Inflammatory macrophage treated with lipopolysaccharide for 4 hours (primary cell): ENCODE measurements at places on chromosomes 6 and 20.

- no peak for DNase-seq
These were observed 19.6 kb downstream of the GPLD1 start for GRCh38 chr6:24469811-24470210.

DNA sequence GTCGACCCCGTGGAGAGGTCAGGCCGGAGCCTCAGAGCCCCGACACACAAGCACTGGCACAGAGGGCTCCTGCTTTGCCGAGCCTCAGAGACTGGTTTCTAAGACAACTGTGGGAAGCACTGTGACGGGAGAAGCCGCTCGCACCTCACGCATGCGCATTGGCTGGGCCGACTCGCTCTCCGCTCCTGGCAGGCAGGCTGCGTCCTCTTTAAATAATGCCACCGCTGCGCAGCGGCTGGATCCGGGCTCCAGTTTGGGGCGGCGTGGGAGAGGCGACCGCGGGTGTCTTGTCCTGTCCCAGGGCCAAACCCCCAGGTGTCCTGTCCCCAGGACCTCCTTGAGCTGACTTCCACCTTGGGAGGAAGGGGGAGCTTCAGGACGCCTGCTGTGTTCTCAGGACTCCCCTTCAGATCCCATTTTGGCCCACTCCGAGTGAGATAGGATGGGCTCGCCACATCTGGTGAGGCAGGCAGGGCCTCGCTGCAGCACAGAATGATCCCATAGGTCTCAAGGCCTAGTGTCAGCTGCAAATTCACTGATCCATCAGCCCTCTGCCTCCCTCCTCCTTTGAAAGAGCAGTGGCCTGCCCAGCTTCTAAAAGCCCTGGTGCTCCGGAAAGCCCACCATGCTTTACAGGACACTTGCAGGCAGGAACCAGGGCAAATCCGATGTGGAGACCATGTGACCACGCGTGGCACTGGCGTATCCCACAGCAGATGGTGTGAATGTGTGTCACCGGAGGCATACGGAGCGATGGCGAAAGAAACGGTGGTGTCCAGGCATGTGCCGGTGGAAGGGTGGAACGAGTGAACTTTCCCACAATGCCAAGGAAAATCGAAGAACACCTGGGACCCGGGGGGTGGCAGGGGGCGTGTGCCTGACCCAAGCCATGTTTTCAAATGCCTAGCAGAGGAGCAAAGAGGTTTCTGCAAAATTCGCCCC lies 169.3 kb upstream of the ZNF337 start:
- DNase-seq, result peak; percentile 56

- DNase-seq, result no peak
These were observed 2.1 kb downstream of the EGFL8 start for GRCh38 chr6:32166411-32167061.

DNA sequence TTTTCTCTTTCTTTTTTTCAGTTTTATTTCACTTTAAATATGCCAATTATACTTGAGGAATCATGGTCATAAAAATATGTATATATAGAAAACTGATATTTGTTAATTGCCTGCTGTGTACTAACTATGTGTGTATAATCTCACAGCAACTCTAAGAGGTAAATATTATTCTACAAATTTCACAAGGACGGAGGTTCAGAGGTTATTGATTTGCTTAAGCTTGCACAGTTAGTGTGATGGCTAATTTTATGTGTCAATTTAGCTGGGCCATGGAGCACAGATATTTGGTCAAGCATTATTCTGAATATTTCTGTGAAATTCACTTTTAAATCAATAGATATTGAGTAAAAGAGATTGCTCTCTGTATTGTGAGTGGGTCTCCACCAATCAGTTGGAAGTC lies 75.7 kb upstream of the CENPW start:
- DNase-seq, result no peak

- DNase-seq, result no peak
These were observed 799.5 kb downstream of the QKI start for GRCh38 chr6:164214066-164214465.

DNA sequence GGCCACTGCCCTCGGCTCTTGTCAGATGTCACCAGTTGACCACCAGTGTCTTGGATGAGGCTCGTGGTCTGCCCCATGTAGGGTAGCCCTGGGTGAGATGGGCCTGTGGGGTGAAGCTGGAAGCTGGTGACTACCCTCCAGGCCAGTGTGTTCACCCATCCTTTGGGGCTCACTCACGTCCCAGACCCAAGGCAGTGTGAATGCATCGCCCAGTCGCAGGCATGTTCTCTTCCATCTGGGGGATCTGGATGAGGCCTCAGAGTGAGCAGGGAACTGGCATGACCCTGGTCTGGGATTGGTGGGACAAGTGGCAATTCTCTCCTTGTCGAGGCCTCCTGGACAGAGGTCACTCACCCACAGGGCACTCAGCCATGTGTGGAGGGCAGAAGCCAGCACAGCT lies 120.1 kb upstream of the PHACTR3 start:
- DNase-seq, result no peak

GRCh38 chr20:48049641-48050040 lies 264.4 kb upstream of the SULF2 start:
- DNase-seq, result no peak

DNA sequence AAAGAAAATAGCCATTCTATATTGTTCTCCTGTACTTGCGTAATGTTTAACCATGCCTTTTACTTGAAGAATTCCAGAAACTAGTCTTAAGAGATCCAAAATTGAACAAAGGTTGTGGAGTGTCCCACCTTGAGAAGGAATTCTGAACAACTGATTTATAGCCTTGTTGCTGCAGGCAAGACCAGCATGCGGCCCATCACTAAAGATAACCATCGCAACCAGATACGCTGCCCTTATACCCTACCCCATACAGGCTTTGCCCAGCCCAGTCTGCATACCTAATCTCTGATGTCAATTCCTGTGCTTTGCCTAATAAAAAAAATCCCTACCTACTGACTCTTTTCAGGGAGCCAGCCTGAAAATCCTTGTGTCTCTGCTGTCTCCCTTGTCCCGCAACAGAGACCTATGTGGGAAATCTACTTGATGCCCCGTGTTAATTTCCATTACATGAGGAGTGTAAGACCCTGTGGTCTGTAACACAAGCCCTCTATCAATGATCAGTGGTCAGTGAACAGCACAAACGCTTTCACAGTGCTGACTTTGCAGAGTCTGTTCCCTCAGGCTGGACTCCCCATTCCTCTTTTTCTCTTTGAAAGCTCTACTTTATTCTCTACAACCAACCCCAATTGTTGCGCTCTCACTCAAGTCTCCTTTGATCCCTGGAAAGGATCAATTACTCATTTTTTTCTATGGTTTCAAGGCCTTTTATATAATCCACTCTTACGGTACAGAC lies 125.7 kb upstream of the BTBD3 start:
- DNase-seq, result no peak

- no peak for DNase-seq
These were observed 261.2 kb upstream of the MARCKS start for GRCh38 chr6:113595911-113596376.

- peak; percentile 66 for DNase-seq
These were observed 83.5 kb downstream of the ZMYND8 start for GRCh38 chr20:47272893-47273590.

DNA sequence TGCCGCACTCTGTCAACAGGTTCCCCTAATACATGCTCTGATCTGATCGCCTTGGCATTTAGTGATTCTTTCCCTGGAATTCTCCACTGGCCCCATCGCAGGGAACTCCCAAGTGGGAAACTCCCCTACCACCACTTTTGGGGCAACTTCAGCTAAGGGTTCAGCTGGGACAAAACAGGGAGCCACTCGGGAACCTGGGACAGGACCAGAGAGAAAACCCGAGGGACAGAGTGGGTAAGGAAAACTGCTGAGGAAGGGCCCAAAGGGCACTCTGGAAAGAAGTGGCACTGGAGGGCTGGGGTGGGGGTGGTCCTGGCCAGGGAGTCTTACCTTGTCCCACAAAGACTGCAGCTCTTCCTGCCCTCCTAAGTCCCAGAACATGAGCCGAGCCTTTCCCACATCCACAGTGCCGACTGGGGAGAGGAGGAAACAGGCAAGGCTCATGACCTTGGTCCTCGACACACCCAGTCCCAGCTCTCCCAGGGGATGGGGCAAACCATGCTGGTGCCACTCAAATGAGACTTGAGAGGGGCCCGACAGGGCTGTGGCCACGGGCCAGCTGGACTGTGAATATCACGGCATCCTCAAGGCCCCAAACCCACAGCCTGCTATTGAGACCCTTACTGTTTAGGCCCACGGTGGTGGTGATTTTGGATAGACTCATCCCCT lies 1.6 kb downstream of the ARFRP1 start:
- no peak for DNase-seq

GRCh38 chr6:147567141-147567805 lies 58.8 kb downstream of the SAMD5 start:
- DNase-seq, result peak; percentile 39

- no peak for DNase-seq
These were observed 219.1 kb downstream of the ZMYND8 start for GRCh38 chr20:47137231-47137870.

DNA sequence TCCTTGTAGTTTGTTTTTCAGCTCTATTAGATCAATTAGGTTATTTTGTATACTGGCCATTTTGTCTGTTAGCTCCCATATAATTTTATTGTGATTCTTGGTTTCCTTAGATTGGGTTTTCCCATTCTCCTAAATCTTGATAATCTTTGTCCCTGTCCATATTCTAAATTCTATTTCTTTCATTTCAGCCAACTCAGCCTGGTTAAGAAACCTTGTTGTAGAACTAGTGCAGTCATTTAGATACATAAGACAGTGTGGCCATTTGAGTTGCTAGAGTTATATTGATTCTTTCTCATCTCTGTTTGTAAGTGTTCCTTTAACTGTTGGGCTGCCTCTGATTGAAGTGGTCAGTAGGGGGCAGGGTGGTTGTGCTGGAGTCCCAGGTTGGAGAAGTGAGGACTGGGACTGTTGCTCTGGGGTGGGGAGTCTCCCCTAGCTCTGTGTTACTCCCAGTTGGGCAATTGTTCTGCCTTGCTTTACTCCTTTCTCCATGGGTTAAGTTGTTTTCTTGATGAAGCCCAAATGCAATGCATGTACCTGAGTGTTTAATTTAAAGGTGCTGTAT lies 98.8 kb upstream of the NRN1 start:
- DNase-seq, result peak; percentile 19

GRCh38 chr6:44228433-44228832 lies 5.0 kb downstream of the SLC29A1 start:
- no peak for DNase-seq

DNA sequence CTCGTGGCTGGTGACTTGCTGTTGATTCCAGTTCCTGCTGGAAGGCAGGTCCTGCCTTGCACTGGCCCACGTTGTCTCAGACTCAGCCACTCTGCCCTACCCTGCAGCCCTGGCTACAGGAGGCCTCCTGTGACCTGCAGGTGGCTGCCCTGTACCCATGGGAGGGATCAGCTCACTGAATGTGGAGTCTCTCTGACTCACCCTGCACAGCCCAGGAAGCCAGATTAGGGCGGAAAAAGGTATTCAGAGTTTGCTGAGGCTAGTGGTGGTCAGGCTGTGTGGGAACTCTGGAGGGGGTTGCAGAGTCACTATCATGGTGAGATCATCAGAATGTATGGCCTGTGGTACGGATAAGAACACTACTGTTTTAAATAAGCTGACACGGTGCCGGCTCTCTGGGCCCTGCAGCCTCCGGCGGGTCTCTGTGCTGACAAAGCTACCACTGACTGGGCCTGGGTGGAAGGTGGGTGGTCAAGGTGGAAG lies 24.7 kb upstream of the PYGB start:
- DNase-seq, result no peak

GRCh38 chr6:48135323-48136084 lies 24.5 kb upstream of the PTCHD4 start:
- DNase-seq, result no peak

- DNase-seq, result no peak
These were observed 36.2 kb upstream of the CCDC167 start for GRCh38 chr6:37535759-37536490.

- peak; percentile 89 for DNase-seq
These were observed 87.9 kb upstream of the CDYL start for GRCh38 chr6:4687989-4688947.

GRCh38 chr20:37711001-37711400 lies 17.2 kb downstream of the CTNNBL1 start:
- DNase-seq, result peak; percentile 14

- DNase-seq, result no peak
These were observed 30.0 kb downstream of the SLC22A16 start for GRCh38 chr6:110446405-110446804.

GRCh38 chr6:169326067-169326799 lies 72.6 kb upstream of the THBS2 start:
- DNase-seq, result peak; percentile 36

- DNase-seq, result no peak
These were observed 158.1 kb downstream of the DTNBP1 start for GRCh38 chr6:15504581-15505350.

DNA sequence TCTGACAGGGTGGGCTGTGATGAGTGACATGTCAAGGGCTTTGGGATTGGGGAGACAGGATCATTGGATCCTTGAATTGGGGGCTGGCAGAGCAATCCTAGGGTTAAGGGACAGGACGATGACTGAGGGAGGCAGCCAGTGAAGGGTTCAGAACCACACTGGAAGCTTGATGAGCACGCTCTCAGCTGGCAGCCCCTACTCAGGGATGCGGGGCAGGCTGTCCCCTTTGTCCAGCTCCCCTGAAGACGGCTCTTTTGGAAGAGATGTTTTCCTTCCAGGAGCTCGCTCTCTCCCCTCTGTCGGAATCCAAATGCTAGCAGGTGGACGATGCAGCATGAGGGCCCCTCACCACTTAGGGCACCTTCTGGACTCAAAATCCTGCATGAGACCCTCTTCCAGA lies 8.4 kb downstream of the TGM3 start:
- no peak for DNase-seq

DNA sequence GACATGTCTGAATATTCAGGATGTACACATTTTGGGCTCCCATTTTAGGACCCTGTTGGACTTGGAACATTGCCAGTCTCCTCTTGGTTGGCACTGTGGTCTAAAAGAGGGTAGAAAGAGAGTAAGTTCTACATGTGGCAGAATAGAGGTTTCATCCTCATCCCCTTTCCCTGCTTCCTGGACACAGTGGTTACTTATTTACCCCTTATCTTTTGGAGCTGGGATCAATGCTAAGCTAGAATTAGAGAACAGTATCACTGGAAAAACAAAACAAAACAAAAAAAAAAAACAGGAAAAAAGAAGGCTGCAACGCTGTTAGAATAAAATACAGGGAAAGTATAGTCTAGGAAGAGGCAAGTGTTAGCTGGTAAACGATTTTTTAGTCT lies 790.6 kb downstream of the MAFB start:
- DNase-seq, result no peak

- no peak for DNase-seq
These were observed 53.8 kb downstream of the ABHD12 start for GRCh38 chr20:25336561-25337422.

DNA sequence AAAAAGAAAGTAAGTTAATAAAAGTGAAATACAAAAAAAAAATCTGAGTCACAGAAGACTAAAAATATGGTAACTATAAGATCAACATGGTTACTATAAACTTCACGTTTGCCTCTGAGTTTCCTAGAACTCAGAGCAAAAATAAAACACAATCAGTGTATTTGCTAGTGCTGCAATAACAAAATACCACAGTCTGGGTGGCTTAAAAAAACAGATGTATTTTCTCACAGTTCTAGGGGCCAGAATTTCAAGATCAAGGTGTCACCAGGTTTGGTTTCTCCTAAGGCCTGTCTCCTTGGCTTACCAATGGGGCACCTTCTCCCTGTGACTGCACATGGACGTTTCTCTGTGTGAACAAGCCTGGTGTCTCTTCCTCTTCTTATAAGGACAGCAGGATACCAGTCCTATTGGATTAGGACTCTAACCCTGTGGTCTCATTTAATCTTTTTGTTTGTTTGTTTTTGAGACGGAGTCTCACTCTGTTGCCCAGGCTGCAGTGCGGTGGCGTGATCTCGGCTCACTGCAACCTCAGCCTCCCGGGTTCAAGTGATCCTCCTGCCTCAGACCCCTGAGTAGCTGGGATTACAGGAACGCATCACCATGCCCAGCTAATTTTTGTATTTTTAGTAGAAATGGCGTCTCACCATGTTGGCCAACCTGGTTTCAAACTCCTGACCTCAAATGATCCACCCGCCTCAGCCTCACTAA lies 104.9 kb upstream of the LOC128125822 start:
- DNase-seq, result no peak
